ENCODE measurements at places on chromosomes 13 and 19.
A peak's percentile ranks its signal among the peaks of the same experiment; 100 is the strongest.

DNA sequence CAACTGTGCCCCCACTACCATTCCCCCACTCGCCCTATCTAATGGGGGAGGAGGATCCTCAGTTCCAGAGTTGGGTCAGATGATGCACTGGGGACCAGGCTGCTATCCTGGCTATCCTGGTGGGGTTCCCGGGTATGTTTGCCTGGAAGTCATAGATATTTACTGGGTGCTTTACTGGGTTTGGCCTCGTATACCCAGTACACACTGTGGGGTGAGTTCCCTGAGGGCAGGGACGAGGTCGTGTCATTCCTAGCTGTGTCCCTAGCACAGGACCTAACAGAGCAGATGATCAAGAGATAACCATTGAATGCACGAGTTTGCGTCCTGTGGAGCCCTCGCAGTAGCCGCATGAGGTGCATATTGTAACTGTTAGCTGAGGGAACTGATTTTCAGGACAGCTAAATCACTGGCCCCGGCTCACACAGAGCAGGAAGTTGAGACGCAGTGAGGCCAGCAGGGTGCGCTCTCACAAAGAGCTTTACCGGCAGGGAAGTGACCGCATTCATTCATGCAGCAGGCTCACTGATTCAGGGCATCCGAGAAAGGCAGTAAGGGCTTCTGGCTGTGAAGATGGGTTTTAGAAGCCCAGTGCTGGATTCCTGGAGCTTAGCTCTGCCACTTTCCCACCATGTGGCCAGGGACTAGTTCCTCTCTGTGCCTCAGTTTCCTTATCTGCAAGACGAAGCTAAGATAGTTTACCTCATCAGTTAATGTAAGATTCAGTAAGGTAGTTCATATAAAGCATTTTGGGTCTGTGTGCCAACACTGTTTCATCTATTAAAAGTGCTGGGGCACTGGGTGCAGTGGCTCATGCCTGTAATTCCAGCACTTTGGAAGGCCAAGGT, 6.0 kb downstream of the RUVBL2 start:
- peak; percentile 79 for DNase-seq

GRCh38 chr13:43003010-43003409, 11.0 kb upstream of the EPSTI1 start:
- DNase-seq, result no peak

DNA sequence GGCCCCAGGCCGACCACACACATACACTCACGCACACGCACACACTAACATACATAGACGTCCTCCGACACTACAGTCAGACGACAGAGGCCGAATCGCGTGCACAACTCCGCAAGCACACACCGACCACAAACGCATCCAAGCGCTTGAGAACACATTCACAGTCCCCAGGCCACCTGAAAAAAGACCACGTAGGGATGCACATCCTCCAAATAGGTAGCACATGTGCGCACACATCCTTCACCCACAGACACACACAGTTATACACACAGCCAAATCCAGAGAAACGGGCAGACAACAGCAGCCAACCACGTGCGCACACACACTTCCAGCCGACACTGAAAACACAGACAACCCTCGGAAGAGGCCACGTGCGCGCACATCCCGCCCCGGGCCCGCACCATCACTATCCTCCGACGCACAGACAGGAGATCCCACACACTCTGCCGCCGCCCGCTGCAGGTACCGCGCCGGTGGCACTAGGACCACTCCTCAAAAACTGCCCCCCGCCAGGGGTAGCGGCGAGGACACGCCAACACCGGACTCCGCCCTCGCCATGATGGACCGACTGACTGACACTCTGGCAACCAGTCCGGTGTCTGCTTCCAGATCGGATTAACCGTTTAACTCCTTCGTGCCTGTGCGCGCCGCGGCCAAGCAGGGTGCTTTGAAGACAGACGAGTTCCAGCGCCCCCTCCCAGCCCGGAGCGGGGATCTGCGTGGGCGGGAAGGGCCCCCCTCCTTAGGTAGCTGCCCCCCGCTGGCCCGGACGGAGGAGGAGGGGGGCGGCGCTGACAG, 493 bp upstream of the PDE4A start:
- peak; percentile 56 for DNase-seq

DNA sequence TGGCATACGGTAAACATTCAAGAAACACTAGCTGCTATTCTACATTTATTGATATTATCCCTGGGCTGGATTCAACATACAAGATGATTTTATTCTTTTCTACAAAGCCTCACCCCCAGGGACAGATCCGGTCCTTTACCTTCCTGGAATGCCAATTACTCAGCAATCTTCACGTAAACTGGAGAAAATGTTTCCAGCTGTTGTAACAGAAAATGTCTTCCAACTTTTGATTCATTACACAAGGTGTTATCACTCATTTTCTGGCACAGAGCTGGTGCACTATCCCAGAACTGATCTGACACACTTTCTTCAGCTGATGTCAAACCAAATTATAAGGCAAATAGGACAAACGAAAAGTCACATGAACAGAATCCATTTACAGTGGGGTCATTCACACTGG, 33.1 kb downstream of the DCLK1 start:
- no peak for DNase-seq

GRCh38 chr13:62113179-62113578, 697.5 kb upstream of the PCDH20 start:
- DNase-seq, result no peak

GRCh38 chr13:56923626-56924140, 217.0 kb upstream of the PRR20A start:
- no peak for DNase-seq

- DNase-seq, result no peak
These were observed 510.9 kb upstream of the PCDH9 start for GRCh38 chr13:67740871-67741535.

DNA sequence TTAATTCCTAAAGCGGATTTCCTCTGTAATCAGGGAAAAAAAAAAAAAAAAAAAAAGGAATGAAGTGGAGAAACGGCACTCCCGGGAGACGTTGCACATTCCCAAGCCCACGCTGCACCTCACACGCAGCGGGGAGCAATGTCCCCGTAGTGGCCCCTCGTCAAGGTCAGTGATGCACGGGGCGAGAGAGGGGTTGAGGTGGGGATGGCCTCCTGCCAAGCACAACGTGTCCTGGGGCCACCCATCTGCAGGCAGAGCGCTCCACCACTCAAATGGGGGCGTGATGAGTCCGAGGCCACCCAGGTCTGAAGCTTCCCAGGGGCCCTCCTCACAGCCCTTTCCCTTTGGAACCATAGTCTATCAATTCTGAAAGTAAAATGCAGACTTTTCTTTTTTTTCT, 15.1 kb downstream of the PLK5 start:
- DNase-seq, result no peak

DNA sequence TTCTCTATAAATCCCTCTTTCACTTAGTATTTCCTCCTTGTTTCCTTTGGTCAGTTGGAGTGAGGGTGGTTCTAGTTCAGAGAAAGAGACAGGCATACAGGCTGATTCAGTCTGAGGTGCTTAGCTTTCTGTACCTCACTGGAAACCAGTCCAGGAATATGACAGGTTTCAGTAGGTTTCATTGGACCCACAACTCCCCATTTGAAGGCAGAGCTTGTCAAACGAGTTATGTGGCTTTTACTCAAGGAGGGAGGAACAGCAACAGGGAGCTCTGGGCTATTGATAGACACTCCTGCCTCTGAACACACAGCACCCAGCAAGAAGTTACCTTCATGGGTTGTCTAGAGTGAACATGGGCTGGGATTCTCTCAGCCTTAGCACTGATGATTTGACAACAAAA, 14.5 kb downstream of the ACTN4 start:
- DNase-seq, result no peak

- no peak for DNase-seq
These were observed 88.6 kb downstream of the UBL3 start for GRCh38 chr13:29761815-29762214.

DNA sequence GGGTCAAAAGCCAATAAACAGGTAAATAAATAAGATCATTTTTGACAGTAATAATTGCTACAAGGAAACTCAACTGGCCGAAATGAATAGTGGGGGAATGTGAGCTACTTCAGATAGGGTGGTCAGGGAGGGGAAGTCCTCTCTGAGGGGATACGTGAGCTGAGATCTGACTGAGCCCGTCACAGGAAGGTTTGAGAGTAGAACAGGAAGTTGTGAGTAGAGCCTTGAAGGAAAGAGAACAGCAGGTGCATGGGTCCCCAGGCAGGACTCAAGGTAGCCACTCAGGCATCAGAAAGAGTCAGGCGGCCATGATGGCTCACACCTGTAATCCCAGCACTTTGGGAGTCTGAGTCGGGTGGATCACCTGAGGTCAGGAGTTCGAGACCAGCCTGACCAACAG, 6.3 kb downstream of the IRGQ start:
- no peak for DNase-seq

DNA sequence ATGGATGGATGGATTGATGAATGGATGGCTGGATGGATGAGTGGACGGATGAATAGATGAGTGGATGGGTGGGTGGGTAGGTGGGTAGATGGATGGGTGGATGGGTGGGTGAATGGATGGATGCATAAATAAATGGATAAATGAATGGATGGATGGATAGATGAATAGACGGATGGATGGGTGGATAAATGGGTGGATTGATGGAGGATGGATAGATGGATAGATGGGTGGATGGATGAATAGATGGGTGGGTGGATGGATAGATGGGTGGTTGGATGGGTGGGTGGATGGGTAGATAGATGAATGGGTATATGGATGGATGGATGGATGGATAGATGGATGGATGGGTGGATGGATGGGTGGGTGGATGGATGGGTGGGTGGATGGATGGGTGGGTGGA, 84.9 kb upstream of the ZNF536 start:
- no peak for DNase-seq

- DNase-seq, result peak; percentile 85
These were observed 1.2 kb upstream of the EEF2 start for GRCh38 chr19:3986260-3987041.

DNA sequence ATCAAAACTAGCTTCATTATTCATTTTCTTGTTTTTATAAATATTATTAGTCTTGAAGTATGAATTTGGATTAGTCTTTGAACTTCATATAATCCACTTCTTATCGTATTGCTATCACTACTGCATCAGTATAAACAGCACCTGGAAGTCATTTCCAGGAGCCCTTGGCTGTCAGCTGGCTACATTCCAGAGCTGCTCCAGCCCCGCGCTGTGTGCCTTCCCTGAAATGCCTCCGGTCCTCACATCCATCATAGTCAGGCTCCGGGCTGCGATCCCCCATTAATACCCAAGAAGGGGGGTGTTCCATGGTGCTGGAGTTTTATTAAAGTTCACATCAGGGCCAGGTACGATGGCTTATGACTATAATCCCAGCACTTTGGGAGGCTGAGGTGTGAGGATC, 124.3 kb upstream of the GJB6 start:
- DNase-seq, result no peak

DNA sequence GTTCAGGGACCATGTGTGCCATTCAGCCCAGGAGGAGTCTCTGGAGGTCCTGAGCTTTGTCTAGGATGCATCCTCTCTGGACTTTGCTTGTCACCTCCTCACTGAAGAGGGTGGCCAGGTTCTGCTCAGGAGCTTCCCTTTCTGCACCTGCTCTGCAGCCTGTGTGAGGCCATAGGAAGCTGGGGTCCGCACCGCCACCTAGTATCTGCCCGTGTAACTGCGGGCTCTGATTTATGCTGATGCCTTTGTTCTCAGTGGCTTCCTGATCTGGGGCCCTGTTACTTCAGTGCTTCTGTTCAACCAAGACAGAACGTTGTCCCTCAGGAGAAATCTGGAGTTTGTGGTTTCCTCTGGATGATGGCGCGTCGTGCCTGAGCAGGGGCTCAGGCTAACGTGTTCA, 15.5 kb downstream of the ZNF610 start:
- no peak for DNase-seq

DNA sequence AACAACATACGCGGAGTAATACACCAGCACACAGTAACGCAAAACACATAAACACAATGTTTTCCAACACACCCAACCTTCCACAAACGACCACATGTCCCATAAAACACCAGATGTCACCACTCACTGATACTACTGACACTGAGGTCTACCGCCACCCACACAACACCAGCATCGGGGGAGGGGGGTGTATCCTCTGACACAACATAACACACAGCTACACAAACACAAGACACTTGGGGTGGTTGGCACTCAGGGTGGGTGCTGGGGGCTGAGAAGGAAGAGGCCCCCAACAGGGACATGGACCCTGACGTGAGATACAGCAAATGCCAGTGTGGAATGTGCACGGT, 1.5 kb upstream of the KCNN4 start:
- no peak for DNase-seq

DNA sequence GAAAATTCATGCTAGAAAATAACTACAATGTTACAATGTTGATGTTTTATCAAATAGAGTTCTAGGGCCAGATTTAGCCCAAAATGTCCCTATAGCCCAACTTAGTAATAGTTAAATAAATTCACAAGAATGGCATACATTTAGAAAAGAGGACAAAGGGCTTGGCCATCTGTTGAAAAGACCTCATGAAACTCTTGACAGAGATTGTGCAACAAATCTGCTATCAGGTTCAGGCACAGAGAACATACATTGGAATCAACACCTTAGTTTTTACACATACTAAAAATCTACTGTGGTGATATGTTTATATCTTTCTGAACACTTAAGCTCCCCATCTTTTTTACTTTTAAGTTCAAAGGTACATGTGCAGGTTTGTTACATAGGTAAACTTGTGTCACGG, 298.3 kb upstream of the DACH1 start:
- no peak for DNase-seq

GRCh38 chr13:85806553-85807175, 7.4 kb upstream of the SLITRK6 start:
- peak; percentile 82 for DNase-seq

DNA sequence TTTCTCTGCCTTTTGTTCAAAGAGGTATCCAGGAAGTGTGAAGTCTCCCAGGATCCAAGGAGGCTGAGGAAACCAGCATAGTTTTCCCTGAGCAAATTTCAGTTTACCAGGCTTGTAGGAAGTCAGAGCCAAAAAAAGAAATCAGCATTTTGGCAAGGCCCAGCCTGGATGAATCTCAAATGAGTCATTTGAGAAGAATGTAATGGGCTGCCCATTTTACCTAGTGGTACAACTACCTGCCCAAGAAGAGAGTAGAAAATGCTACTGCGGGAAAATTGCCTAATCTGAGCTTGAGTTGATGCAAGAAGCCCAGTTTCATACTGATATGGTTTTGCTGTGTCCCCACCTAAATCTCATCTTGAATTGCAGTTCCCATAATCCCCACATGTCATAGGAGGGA, 284.1 kb upstream of the ZNF507 start:
- no peak for DNase-seq

DNA sequence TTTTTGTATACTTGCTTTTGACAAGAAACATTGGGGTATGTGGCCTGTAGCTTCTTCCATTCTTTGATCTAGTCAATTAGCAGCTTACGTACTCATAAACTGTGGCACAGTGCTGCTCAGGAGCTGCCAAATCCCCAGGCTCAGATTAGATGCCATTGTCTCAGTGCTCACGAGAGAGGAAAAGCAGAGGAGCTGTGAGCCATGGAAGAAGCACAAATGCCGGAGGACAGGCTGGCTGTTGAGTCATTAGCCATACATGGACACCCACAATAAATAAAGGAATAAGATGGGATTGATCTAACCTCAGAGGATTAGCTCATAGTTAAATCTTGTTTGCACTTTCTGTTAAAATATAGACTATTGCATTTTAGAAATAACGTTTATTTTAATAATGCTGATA, 121.7 kb downstream of the POSTN start:
- peak; percentile 28 for DNase-seq

GRCh38 chr13:111384441-111385182, 64.2 kb downstream of the TEX29 start:
- DNase-seq, result no peak

- peak; percentile 96 for DNase-seq
These were observed 1.2 kb downstream of the ZSWIM4 start for GRCh38 chr19:13796301-13797057.
